Ecto neural progenitor cell (in vitro differentiated cells): ENCODE measurements at places on chromosomes 6 and 20.

DNA sequence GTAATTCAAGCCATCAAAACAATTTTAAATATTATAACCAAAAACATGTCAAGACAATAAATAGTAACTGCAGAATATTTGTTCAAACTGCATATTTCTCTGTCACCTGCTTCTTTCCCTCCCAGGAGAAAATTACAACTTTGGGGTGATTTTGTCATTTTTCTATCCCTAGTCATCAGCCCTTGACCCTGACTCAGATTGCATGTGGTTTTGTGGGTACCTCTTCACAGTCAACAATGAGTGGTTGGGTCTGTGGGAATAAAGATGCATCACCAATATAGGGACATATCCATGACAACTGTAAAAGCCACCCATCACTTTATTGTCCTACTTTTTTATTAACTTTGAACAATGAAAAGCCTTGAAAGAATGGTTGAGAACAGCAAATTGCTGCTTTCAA, 7.3 kb downstream of the COL10A1 start:
- no peak for DNase-seq

- no peak for DNase-seq
Observed at GRCh38 chr6:36701401-36701991, 3.9 kb downstream of the RAB44 start.

- no peak for DNase-seq
Observed at GRCh38 chr6:159871241-159871640, 19.5 kb upstream of the MAS1 start.

- DNase-seq: no peak
Observed at GRCh38 chr20:38184101-38184500, 19.0 kb upstream of the TGM2 start.

- no peak for DNase-seq
Observed at GRCh38 chr6:114445846-114446245, 103.0 kb upstream of the HS3ST5 start.

DNA sequence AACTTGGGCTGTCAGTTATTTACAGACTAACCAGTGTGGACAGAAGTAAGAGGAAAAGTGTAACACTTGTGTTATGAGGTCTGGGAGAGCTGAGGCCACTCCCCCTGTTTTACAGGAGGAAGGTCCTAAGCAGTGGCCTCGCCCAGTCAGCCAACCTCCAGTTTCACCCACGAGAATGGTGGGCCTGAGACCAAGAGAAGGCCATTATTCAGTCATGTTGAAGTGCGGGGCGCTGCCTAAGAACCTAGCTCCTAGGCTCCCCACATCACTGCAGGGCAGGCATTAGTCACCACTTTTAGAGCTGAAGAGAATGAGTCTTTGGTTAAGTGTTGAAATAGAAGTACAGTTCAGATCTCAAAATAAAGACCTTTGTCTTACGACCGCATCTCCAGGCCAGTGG, 27.9 kb downstream of the CDYL start:
- no peak for DNase-seq

DNA sequence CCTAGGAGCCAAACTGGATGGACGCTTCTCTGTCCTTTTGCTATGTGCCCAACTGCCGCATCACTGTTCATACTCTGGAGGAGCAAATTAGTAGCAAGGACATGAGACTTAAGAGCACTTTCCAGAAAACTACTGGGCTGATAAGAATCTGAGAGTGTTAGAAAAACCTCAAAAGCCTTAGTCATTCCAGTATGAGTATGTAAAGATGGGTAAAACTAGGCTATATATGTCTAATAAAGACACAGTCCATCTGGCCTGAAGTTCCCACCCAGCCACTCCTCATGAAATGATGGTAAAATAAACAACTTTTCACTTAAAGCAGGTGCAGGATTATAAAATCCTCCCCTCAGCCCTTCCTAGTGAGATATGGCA, 30.6 kb downstream of the SHLD1 start:
- DNase-seq: no peak

DNA sequence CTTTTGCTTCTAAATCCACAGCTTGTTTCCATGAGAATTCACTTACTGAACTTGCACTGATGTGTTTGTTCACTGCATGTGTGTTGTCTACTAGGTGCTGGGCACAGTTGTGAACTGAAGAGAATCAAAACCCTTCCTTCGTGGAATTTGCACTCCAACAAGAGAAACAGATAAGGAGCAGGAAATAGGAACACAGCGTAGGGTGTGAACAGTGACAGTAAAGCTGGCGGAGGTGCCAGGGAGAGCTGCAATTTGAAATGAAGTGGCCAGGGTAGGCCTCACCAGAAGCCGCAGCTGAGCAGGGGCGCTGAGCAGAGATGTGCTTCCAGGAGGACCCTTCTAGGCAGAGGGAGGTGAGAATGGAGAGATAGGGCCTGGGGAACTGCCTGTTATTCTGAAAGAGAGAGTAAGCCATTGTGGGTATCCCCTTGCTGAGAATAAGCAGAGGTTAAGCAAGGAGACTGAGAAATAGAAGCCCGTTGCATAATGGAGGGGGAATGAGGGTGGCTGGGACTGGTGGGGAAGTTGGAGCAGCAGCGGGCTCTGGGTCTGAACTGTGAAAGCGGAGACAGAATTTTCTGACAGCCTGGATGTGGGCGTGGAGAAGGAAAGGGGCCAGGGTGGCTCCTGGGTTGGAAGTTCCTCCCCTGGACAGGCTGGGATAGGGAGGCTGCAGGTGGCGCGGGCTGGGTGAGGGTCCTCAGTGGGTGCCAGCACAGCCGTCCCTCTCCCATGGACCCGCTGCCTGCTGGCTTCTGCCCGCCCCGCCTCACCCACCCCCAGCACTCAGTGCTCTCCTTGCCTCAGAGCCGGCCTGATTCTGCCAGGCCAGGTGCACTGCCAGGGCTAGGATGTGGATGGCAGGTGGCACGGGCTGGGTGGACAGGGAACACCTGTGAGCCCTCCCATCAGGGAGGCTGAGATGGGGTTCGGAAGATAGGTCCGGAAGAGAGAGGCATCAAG, 114.7 kb upstream of the AFDN start:
- no peak for DNase-seq

DNA sequence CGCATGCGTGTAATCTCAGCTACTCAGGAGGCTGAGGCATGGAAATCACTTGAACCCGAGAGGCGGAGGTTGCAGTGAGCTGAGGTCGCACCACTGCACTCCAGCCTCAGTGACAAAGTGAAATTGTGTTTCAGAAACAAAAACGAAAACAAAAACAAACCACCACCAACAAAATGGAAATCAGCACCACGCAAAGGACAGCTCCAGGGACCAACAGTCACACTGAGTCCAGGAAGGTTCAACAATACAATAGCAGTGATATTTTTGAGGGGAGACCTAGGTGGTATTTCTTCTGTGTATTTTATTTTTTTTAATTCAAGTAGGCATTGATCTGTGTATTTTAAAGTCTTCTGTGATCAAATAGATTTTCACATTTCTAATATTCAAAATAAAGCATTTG, 9.8 kb downstream of the HLA-F start:
- no peak for DNase-seq

DNA sequence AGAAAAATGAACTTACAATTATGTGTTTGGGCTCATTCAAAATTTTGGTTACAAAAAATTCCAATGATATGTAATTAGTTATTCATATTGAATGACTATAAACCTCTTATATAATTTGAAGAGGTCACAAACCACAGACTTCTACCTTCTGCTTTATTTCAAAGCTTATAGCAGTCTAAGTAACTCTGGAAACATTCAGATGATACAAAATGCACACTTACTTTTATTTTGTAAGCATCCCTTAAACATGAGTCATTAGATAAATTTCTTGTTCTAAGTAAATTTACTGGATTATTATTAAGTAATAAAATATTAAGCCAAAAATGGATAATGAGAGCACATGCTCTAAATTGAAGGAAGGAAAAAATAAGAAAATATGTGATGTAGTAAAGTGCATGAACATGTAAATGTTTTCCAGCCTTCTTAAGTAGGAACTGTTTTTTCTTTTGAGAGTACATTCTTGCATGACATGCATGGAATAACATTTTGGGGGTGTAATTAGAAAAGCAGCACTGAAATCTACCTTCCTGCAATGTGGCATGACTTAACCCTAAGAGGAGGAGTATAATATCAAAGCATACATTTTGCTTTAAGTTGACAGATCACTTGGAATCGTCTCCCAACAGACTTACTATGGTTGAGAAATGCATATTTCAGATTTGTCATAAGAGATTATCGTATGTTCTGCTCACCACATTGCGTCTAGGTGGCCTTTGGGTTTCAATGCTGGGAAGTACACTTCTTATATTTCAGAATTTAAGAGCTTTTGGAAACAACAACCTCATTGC, 372.7 kb upstream of the HSF2 start:
- DNase-seq: no peak

DNA sequence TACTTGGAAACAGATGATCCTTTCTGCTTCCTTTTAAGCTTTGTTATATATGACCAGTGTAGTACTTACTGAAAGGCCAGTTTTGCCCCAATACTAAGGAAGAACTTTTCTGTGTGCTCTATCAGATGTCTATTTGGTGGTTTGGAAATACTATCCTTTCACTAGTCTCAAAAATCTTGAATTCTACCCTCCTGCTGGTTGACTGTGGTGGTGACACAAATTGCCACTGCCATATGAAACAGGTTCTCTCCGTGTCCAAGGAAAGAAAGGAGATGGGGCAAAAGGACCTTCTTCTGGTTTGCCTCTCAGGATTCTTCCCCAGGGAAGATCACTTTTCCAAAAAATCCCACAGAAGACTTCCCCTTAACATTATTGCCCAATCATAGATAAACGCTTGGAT, 6.2 kb downstream of the GJE1 start:
- no peak for DNase-seq

DNA sequence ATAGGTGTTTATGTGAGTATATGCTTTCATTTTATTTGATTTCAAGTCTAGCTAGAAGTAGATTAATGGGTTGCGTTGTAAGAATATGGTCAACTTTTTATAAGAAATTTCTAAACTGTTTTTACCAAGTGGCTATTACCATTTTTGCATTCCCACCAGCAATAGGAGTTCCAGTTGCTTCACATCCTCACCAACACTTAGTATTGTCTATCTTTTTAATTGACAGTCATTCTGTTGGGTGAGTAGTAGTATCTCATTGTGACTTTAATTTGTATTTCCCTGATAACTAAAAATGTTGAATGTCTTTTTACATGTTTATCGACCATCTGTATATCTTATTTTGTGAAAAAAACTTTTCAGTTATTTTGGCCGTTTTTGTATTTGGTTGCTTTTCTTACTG, 135.3 kb downstream of the AKAP7 start:
- no peak for DNase-seq

- no peak for DNase-seq
Observed at GRCh38 chr6:138596126-138596525, 96.8 kb upstream of the NHSL1 start.

GRCh38 chr6:84977363-84977705, 212.9 kb upstream of the TBX18 start:
- no peak for DNase-seq

DNA sequence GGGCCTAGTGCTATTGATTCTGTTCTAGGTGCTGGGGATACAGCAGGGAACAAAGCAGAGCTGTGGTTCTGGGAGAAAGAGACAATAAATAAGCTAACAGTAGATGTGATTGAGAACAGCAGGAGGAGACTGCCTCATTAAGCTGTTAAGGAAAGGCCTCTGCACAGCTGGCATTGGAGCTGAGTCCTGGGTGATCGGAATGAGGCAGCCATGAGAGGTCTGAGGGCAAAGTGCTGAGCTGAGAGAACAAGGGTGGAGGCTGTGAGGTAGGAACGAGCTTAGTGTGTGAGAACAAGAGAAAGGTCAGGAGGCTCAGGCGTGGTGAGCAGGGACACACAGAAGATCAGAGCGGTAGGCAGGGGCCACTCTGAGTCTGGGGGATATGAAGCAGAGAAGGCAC, 18.3 kb downstream of the DDX27 start:
- DNase-seq: no peak

GRCh38 chr6:23445157-23445710, 680.8 kb upstream of the NRSN1 start:
- no peak for DNase-seq

DNA sequence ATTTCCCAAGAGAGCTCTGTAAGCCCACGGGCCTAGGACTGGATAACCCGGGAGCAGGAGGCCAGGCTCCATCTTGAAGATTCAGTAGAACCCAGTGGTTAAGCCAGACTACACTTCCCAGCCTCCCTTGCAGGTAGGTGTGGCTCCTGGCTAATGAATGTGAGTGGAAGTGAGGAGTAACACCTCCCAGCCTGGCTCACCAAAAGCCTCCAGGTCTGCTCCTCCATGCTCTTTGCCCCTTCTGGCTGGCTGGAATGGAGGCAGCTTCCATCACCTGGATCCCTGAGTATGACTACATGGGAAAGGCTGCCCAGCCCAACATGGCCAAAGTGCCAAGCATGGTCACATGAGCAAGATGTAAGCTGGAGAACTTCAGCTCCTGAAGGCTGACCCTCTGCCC, 9.7 kb downstream of the LRRN4 start:
- no peak for DNase-seq

GRCh38 chr20:54843431-54843830, 368.0 kb downstream of the DOK5 start:
- DNase-seq: no peak

- no peak for DNase-seq
Observed at GRCh38 chr6:109182578-109182977, 87.3 kb downstream of the CEP57L1 start.

DNA sequence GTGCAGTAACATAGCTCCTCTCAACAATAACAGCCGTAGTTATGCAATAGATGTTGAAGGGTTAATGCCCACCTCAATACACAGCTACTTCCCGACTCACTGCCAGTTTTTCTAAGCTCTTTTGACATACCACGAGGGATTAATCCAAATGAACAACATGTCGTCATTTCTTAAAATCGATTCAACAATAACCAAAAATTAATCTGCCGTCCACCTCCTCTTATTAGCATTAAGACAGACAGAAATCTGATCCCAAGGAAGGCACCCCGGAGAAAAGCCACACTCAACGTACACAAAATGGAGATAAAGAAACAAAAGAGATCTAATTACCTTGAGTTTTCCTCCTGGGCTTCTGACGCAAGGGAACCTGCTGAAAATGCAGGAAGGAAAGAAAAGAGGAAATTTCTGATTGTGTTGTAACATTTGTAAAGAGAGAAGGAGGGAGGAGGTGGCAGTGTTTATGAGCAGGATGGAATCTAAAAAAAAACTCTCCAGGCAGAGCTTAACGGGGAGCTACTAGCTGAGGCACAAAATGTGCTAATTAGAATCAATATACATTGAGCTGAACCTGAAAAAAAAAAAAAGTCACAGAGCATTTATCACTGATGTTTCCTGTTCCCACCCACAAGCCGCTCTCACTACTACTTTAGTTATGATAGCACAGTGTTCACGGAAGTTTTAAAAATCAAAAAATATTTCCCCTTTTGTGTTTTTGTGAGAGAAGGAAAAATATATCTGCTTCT, 109.3 kb downstream of the IPCEF1 start:
- DNase-seq: no peak
